Activated CD4-positive, alpha-beta T cell treated with anti-CD3 and anti-CD28 coated beads, Interleukin-2, amount 50 U/mL, for 24 hours (primary cell): ENCODE measurements at places on chromosomes 16 and 17.

GRCh38 chr16:65689726-65690125, 567.9 kb upstream of the CDH11 start:
- no peak for DNase-seq

GRCh38 chr16:19704321-19705145, 13.5 kb downstream of the KNOP1 start:
- no peak for DNase-seq

DNA sequence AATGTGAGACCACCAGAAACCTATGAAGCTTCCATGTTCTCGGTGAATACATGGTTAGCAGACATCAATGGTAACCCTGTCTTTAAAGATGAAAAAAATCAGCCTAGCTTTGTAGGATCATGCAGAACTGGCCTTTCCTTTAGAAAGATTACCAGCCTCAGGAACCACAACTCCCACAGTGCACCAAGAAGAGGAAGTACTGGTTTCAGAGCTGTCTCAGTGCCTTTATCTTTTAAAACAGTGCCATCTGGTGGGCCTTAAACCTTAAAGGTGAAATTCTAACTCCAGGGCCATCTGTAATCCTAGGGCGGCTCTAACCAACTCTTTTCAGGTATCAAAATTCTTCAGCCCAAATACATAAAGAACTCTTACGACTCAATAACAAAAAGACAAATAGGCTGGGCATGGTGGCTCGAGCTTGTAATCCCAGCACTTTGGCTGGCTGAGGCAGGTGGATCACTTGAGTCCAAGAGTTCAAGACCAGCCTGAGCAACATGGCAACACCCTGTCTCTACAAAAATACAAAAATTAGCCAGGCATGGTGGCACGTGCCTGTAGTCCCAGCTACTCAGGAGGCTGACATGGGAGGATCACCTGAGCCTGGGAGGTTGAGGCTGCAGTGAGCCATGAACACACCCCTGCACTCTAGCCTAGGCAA, 5.4 kb downstream of the ATPAF2 start:
- DNase-seq, result peak; percentile 63

- no peak for DNase-seq
Measured at GRCh38 chr17:34579017-34579946, at the start of gene TMEM132E. TMEM132E (plus strand) TSS chr17:34579582; CDS start chr17:34581077, 1,495 bp downstream.

DNA sequence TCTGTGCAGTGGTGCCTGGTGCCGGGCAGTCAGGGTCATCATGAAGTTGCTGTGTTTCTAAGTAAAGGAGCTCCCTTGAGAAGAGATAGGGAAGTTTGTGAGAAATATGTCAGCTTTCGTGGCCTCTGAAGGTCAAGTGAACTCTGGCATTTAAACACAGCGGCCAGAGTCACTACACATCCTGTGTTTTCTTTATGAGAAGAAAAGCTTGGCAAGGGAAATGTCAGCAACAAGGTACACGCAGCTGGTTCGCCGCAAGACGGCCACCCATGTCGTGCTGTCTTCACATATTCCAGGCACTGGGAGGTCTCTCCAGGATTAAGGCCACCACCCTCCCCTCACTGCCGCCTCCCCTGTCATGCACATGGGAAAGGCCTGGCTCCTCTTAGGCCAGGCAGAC, 33.2 kb upstream of the PEMT start:
- DNase-seq, result no peak

DNA sequence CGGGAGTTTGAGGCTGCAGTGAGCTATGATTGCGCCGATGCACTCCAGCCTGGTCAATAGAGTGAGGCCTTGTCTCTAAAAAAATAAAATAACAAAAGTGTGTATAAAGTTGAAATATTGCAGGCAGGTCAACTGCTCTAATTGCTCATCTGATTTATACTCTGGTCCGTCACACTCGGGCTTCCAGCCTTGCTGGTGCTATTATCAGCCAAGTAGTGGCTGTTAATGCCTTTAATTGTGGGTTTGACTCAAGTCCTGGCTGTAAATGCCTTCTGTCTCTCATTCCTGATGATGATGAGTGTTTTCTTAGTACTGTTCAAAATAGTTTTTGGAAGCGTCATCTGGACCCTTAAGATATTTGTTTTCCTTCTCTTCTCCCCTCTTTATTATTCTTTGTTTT, 18.4 kb downstream of the SYT17 start:
- DNase-seq, result no peak

- no peak for DNase-seq
Measured at GRCh38 chr17:74206332-74206818, 2.9 kb downstream of the RPL38 start.

GRCh38 chr16:9102379-9102778, 10.9 kb downstream of the HAPSTR1 start:
- no peak for DNase-seq
